Thoracic aorta (tissue), 2 donors: ENCODE measurements at places on chromosomes 3 and 15. TPM values are rescaled to one million over a fixed set of nuclear protein-coding genes. Genes with fewer than 3 reads are reported as not detected.

DNA sequence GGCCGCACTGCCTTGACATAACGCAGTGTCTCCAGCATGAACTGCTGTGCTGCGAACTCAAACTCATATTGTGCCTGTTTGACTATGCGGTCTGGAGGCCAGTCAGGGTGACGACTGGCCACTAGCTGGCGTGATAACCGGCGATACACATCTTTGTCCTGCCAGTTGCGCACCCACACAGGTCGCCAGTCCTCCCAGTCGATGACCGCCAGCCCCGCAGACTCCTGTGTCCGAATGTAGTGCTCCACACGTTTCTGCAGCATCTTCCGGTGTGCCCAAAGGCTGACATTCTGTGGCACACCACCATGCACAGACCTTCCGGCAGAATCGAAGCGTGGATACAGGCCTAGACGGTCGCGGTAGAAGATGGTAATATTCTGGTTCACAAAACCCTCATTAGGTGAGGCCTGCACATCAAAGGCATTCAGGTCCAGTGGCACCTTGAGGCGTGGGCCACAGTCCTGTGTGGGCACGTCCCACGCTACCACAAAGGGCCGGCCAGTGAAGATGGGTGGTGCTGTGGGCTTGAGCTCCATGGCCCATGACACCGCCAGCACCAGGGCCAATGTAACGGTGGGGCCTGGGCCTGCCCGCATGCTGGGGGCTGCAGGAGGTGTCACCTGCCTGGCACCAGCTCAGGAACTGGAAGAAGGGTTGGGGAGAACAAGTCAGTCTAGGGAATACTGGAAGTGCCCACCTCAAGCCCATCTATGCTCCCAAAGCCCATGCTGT lies 2.5 kb downstream of the HYAL2 start:
- H3K27me3 ChIP-seq: no peaks in the 10 kb centered on the region

- H3K27me3 ChIP-seq: no peaks in the 10 kb centered on the region
- no peaks in the 10 kb centered on the region for H3K36me3 ChIP-seq
- no peak for DNase-seq
- H3K27ac ChIP-seq: no peak overlapping the region
- H3K4me3 ChIP-seq: no peak overlapping the region
Measured at GRCh38 chr3:46368569-46368968, 2.2 kb upstream of the CCR5 start.

GRCh38 chr3:142337994-142338393 lies 109.8 kb downstream of the XRN1 start:
- H3K27ac ChIP-seq: no peak overlapping the region
- H3K27me3 ChIP-seq: no peaks in the 10 kb centered on the region
- no peak overlapping the region for H3K4me3 ChIP-seq
- no peak for DNase-seq

DNA sequence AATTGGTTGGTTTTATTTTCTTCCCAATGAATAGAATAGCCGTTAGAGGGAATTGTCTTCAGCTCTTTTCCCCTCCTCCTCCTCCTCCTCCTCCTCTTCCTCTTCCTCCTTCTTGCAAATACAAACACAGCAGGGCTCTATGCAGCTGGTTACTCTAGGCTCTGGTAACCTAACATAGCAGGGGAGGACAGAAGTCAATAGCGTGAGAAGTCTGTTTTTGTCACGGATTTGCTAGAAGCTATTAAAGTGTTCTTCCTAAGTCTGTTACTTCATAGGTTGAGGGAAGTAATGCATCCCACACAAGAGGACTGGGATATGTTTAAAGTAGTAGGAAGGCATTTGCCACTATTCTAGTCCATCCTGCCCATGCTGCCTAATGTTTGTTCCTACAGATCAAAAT lies 374.7 kb upstream of the TPRG1 start:
- no peak overlapping the region for H3K4me3 ChIP-seq
- peaks cover 46% of the 10 kb centered on the region for H3K4me1 ChIP-seq
- H3K27ac ChIP-seq: no peak overlapping the region
- no peaks in the 10 kb centered on the region for H3K27me3 ChIP-seq
- no peak for DNase-seq
- H3K36me3 ChIP-seq: no peaks in the 10 kb centered on the region

The PDIA5 gene
- total RNA-seq: 28.0 TPM

DNA sequence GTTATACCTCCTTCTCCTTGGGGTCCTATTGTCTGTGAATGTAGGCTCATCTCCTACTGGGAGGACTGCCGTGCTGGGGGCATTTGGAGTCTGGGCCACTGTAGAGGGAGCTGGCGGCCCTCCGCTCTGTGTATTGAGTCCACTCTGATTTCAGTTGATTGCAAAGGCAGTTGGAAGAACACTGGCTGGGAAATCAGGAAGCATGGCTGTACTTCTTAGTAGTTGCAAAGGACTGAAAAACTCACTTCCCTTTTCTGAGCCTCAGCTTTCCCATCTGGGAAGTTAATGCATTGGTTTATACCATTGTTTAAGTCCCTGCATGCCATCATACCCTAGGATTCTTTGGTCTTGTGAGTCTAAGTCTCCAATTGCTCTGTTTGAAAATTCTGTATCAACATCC lies 46.7 kb downstream of the TMED3 start:
- DNase-seq: no peak
- no peaks in the 10 kb centered on the region for H3K27me3 ChIP-seq
- H3K4me1 ChIP-seq: no peaks in the 10 kb centered on the region
- H3K4me3 ChIP-seq: no peak overlapping the region
- no peak overlapping the region for H3K27ac ChIP-seq

The SCAANT1 gene
- total RNA-seq: not detected

The CDCP1 gene
- total RNA-seq: 3.4 TPM

DNA sequence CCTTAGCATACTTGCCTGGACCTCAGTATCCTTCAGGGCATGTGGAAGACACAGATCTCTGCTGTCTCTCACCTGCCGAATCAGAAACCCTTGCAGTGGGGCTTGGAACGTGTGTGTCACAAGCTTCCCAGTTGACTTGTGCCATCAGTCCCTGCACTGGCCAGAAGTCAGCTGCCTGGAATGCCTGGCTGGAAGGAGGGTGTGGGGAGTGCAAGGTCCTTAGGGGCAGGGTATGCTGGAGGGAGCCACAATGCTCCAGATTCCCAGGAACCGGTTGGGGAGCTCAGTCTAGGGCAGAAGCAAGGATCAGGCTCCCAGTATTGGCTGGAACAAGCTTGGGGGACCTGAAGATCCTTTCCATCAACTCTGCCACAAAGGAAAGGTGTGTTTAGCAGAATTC lies 27.1 kb downstream of the SPSB4 start:
- no peaks in the 10 kb centered on the region for H3K27me3 ChIP-seq
- no peak for DNase-seq
- H3K36me3 ChIP-seq: no peaks in the 10 kb centered on the region
- peaks cover 37% of the 10 kb centered on the region for H3K4me1 ChIP-seq
- H3K27ac ChIP-seq: no peak overlapping the region
- no peak overlapping the region for H3K4me3 ChIP-seq

DNA sequence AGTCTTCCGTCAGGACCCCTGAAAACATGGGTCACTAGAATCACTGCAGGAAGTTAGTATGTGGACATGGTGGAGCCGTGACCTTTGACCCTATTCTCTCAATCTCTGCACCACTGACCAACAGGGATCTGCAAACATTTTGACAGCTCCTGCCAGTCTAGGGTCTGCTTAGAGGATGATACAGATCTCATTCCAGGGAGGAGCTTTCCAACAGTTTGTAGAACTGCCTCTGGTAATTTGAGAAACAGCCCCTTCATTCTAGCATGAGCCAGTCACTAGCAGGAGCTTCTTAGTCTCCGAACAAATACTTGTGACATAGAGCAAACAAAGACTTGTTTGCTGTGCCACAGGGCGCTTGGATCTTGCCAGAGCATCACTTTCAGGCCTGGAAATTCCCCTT lies 270.3 kb upstream of the CFAP20DC start:
- DNase-seq: no peak
- no peaks in the 10 kb centered on the region for H3K27me3 ChIP-seq
- H3K36me3 ChIP-seq: no peaks in the 10 kb centered on the region
- no peak overlapping the region for H3K27ac ChIP-seq
- no peaks in the 10 kb centered on the region for H3K4me1 ChIP-seq

The TGM4 gene
- total RNA-seq: not detected

- no peaks in the 10 kb centered on the region for H3K27me3 ChIP-seq
- no peaks in the 10 kb centered on the region for H3K36me3 ChIP-seq
- H3K4me1 ChIP-seq: no peaks in the 10 kb centered on the region
Measured at GRCh38 chr15:35260941-35261340, 175.8 kb upstream of the NANOGP8 start.

The PAK2 gene
- 47.0 TPM for total RNA-seq

The NCEH1 gene
- total RNA-seq: 7.1 TPM

The ADAMTS9 gene
- 420 TPM for total RNA-seq

- no peak overlapping the region for H3K27ac ChIP-seq
- DNase-seq: no peak
- H3K27me3 ChIP-seq: no peaks in the 10 kb centered on the region
- H3K4me1 ChIP-seq: peaks cover 5% of the 10 kb centered on the region
- H3K36me3 ChIP-seq: peaks cover 5% of the 10 kb centered on the region
- H3K4me3 ChIP-seq: no peak overlapping the region
Measured at GRCh38 chr15:56659197-56659596, 74.1 kb downstream of the ZNF280D start.

DNA sequence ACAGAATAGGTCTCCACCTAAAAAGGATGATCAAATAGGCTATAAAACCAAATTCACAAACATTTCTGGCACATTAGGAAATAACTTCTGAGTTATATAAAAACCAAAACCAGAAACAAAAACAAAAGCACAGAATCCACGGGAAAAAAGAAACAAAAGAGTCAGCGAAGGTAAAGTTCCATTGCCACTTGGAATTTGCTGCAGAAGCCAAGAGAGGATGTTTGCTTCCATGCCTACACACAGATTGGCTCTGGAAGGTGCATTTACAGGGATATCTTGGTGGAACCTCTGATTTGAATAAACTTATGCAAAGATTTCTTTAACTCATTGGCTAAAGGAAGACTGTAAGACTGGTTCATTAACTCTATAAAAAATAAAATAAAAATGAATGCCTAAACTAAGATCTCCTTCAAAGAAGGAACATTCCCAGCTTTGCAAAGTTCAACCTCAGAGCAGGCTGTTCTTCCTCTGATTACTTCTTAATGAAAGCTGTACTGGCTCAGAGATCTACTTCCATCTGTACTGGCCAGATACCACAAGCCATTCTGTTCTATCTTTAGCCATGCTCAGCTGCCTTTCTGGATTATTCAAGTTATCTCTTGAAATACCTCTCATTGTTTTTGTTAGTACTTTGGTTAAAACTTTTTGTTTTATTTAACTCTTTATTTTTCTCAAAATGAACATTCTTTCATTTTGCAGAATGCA lies 537.5 kb upstream of the CCDC54 start:
- no peaks in the 10 kb centered on the region for H3K36me3 ChIP-seq
- DNase-seq: no peak
- H3K27ac ChIP-seq: peak overlapping the region; percentile 44
- no peaks in the 10 kb centered on the region for H3K27me3 ChIP-seq
- peak overlapping the region; percentile 44 for H3K4me3 ChIP-seq

DNA sequence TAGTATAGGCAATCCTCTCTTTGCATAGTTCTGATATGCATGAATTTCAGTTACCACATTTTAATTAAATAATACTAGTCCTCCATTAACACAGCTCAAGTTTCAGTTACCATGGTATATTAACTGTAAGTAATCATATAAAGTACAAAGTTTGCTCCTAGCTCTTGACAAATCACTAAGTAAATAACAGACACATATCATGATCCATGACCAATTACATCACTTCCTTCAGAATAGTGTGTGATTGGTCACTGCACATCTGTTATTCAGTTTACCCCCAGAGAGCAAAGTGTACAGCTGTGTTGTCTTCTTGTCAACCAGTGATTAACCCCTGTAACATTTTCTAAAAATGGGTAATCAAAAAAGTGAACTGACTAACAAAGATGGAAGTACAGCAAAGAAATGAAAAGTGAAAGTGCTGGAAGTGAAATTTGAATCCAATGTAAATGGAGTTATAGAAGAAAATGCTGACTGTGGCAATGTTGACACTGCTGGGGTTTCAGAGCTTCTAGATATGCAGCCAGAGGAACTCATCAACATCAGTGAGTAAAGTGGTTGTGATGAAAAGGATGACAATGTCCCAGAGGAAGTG lies 30.2 kb upstream of the LEKR1 start:
- peaks cover 2% of the 10 kb centered on the region for H3K4me1 ChIP-seq
- no peak for DNase-seq
- H3K36me3 ChIP-seq: no peaks in the 10 kb centered on the region
- no peak overlapping the region for H3K4me3 ChIP-seq
- no peak overlapping the region for H3K27ac ChIP-seq

The ARL14 gene
- total RNA-seq: 0.85 TPM

The VIPR1 gene
- total RNA-seq: 31.0 TPM

The KBTBD8 gene
- 1.1 TPM for total RNA-seq

The FGF7 gene
- total RNA-seq: 63.6 TPM

- H3K27ac ChIP-seq: peak overlapping the region; percentile 39
- H3K4me3 ChIP-seq: peak overlapping the region; percentile 74
- H3K36me3 ChIP-seq: no peaks in the 10 kb centered on the region
- no peak for DNase-seq
- peaks cover 4% of the 10 kb centered on the region for H3K4me1 ChIP-seq
Measured at GRCh38 chr3:186772701-186773417, 10.5 kb upstream of the EIF4A2 start.

DNA sequence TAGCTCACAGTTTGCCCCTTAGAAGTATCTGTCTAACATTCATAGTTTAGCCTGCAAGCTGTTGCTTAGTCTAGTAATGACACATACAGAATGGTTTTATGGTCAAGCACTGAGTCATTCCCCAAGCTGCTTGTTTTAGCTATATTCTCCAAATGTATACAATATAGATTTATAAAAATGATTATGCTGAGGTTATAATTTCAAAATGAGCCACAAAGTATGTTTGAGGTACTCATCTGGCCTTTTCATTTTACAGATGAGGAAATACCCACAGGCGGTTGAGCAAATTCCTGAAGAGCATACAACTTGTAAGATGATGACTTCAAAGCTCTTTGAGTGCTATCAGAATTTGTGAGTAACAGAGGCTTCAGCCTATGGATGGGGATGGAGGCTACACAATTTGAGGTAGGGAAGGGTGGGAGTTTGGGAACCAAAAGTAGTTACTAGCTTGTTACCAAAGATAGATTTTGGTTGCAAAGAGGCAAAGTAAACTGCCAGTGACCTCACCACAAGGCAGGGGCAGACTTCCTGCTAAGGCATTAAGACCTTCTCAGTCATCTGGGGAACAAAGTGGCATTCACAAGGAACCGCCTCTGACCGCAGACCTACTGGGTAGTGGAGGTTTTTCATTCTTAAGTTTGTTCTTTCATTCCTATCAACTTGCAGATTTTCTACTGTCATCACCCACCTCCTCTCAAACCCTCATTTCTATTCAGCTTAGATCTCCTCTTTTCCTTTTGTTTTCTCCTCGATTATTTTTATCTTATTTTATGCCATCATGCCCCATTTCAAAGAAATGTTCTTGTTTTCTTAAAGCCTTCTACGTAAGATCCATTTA lies 257.2 kb upstream of the NECTIN3 start:
- no peak overlapping the region for H3K27ac ChIP-seq
- H3K4me1 ChIP-seq: no peaks in the 10 kb centered on the region
- DNase-seq: no peak
- H3K27me3 ChIP-seq: no peaks in the 10 kb centered on the region
- no peaks in the 10 kb centered on the region for H3K36me3 ChIP-seq
